ENCODE measurements at places on chromosomes 6 and 20. TPM values are rescaled to one million over a fixed set of nuclear protein-coding genes. Genes with fewer than 3 reads are reported as not detected.

- DNase-seq: peak; percentile 48
These were observed 22.7 kb upstream of the FRMD1 start for GRCh38 chr6:168101590-168102314.

- no peak for DNase-seq
These were observed 134.1 kb upstream of the CEP162 start for GRCh38 chr6:84361372-84362192.

GRCh38 chr6:133999305-133999704 is 46.3 kb downstream of the TBPL1 start:
- DNase-seq: no peak

DNA sequence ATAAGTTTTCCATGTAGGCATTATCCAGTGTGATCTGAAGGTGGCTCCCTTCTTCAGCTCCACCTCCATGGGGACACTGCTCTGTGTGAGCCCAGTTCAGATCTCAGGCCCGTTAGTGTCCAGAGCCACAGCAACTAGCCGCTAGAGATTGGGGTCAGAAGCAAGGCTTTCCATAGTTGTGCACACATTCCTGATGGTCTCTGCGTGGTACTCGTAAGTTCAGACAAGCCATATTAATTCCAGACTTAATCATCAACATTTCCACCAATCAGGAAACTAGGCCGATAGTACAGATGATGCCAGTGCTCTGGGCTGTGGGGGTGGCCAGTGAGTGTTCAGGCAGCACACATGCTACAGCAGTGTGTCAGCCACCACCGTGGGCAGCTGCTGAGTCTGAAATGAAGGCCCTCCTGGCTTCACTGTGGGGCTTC is 17.5 kb upstream of the SYNCRIP start:
- no peak for DNase-seq

DNA sequence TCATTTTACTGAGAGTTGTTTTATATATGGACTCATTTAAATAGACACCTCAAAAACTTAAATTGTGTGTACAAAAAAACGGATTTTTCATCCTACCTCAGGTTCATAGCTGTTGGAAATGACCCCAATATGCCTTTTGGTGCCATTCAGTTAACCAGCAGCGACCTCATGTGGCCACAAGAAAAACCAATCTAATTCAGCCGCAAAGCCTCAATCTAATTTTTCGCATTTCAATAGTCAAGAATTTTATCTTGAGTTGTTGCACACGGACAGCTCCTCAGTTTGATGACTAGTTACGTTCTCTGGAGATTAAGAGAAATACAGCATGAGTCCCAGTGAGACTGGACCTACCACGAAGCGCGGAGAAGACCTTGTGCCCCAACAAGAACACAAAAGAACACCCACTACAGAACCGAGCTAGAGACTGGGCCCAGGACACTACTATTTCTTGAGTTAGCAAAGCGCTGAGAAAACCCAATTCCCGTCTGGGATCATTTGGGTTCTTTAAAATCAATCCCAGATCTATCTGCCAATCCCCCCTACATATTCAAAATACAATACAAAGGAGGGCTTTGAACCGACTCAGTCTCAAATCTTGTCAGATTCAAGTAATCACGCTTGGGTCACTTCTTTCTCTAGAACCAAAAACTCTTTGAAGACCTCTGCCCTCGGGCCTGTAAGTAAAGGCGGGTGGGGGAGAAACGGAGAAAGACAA is 1.1 kb downstream of the TCP11 start:
- DNase-seq: no peak

GRCh38 chr6:77607004-77607403 is 45.8 kb upstream of the MEI4 start:
- DNase-seq: no peak

GRCh38 chr6:44219053-44219814 is 2.5 kb downstream of the MYMX start:
- DNase-seq: peak; percentile 83

- no peak for DNase-seq
These were observed 67.9 kb downstream of the ZHX3 start for GRCh38 chr20:41249411-41250281.

- no peak for DNase-seq
These were observed 38.1 kb upstream of the NOX3 start for GRCh38 chr6:155493694-155494143.

GRCh38 chr6:24574809-24575208 is 71.2 kb downstream of the KIAA0319 start:
- no peak for DNase-seq

DNA sequence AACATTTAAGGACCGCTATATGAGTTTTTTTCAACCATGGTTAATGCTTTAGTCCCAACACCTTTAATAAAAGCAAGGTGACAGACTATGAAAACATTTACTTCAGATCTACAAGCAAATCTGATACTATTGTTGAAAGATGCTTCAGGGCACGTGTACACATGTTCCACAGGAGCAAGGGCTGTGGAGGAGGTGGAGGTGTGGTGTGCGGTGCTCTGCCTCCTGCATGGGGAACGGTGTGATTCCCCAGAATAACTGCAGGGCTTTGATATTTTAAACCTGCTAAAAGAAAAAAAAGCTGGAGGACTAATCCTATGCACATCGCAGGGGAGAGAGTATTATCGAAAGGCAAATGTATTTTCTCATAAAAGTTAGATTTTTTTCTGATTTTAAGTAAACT is 188.1 kb upstream of the CEP162 start:
- no peak for DNase-seq

PSORS1C1 gene
- not detected for total RNA-seq

GDAP1L1 gene
- total RNA-seq: not detected

ADGRF1 gene
- total RNA-seq: not detected

PPT2 gene
- 8.1 TPM for total RNA-seq

UNC93A gene
- 4.5 TPM for total RNA-seq

IPCEF1 gene
- total RNA-seq: 1.2 TPM

ELOVL4 gene
- not detected for total RNA-seq

CTAGE9 gene
- total RNA-seq: not detected
